ENCODE measurements at places on chromosomes 2 and 18. TPM values are rescaled to one million over a fixed set of nuclear protein-coding genes. Genes with fewer than 3 reads are reported as not detected.

DNA sequence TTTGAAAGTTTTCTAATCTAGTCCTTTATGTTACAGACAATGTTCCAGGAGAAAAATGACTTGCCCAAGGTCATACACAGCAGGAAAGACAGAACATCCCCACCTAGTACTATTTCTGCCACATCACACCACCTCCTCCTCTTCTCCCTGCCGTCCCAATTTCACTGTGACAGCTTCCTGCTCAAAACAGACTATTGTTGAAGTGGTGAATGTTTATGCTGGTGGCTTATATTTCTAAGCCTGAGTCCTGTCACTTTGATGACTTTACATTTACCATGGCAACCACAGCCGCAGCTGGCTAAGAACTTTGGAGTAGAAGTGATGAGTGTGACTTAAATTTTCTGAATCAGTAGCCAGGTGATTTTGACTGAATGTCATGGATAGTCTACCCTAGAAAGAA is 10.0 kb downstream of the GALNT5 start:
- no peak for DNase-seq

DNA sequence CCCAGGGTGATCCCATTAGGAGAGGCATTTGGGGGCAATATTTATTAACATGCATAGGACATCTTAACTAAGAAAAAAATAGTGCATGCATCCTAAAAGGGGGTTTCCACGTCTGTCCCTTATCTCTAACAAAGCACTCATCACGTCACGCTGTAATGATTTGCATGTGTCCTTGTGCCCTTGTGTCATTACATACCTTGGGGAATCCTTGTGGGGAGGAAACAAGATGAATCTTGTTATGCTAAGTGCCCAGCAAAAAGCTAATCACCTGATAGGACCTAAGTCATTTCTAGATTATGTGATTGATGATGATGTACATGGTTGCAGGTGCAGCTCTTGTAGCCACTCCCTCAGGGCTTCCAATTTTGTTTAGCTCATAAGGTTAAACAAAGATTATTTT is 250.9 kb downstream of the FBXO15 start:
- no peak for DNase-seq

DNA sequence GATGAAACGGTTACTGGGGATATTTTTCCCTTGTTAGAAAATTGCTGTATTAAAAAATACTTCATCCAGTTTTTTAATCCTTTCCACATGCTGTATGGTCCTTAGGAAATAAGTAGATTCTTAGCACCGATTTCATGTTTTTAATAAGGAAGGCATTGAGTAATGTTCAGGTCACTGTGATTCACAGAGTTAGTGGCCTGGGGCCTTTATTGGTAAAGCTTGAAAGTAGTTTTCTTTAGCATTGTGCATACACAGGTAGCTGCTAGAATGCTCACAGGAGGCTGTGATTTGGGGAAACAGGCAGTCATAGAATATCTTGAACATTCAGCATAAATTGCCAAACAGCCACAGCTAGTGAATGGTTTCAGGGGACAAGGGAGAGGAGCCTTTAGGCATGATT is 79.8 kb downstream of the XRCC5 start:
- DNase-seq: no peak

Gene LRP2
- 0.17 TPM for total RNA-seq

DNA sequence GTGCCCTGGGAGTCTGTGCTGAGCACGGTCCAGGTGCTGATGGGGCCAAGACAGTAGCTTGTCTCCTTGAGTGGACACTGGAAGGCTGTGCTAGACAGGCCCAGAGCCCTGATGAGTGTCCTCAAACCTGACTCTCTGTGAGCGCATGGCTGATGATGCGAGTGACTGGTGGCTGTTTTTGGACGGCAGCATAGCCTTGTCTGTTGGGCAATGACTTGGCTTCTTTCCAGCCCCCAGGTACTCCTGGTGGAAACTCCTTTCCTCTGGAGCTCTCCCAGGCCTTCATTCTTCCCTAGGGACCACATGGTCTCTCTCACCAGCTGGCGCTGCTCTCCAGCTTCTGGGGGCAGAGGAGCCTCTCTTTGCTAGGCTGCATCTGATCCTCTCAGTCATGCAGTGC is 207.6 kb upstream of the SMIM21 start:
- DNase-seq: no peak

DNA sequence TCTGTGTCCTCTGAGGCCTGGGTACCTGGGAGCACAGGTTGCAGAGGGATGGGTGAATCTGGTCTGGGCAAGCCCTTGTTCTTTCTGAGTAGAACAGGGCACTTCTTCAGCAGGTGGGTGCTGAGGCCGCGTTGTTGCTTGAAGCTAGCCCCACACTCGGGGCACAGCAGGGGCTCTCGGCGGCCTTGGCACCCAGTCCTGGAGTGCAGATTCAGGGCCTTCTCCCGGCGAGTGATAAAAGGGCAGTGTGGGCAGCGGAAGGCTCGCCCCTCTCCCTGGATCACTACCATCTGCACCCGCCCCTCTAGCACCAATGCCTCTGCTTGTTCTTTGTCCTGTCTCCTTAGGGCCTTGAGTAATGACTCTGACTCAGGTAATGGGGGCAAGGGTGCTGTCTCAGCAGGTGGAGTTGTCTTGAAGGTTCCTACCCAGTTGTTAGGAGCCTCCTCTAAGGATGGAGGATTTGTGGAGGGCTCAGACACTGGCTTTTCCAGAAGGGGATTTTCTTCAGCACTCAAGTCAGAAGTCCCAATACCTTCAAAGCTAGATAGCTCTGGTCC is 15.6 kb downstream of the ZNF142 start:
- no peak for DNase-seq

DNA sequence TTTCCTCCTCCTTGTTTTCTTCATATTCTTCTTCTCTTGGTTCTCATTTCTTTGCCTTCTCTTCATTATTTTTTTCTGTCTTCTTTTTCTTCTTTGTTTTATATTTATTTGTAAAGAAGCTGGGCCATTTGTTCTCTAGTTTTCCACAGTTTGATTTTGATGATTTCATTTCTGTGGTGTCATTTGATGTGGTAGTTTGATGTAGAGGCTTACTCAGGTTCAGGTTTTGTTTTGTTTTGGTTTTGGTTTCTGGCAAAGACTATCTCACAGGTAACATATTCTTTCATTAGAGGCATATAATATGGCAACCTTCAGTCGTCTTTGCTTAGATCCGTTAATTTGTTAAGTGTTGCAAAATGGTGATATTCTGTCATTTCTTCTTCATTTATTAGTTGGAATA is 75.3 kb downstream of the BABAM2 start:
- no peak for DNase-seq

Gene LRRTM1
- total RNA-seq: 2.5 TPM

Gene ID2
- total RNA-seq: 222 TPM

Gene CREB1
- total RNA-seq: 51.5 TPM

DNA sequence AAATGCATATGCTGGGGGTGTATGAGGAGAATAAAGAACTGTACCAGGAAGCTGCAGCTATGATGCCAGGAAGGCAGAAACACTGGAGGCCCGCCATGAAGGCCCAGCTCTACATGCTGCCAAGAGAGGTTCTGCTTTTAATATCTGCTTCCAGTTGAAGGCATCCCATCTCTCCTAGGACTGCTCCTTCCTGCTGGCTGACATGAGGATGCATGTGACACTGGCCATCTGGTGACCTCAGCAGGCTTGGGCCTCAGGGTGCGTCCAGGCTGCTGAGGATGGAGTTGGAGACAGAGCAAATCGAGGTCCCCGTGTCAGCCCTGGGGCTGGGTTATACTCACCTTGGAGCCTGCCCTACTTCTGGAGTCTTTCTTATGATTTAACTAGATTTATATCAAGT is 49.0 kb downstream of the PSMG2 start:
- DNase-seq: no peak

DNA sequence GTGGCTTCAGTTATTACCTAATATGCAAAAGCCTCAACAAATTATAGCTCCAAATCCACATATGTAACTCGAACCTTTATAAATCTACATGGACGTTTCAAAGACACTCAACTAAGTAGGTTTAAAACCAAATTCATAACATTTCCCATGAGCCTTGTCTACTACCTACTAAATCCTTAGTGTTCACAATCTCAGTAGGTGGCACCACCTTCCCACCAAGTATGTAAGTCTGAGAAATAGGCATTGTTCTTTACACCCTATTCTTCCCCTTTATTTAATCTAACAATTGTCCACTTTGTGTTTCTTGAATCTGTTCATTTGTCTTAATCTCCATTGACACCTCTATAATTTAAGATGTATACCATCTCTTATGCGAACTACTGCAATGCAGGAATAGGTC is 4.6 kb downstream of the PIGN start:
- no peak for DNase-seq

DNA sequence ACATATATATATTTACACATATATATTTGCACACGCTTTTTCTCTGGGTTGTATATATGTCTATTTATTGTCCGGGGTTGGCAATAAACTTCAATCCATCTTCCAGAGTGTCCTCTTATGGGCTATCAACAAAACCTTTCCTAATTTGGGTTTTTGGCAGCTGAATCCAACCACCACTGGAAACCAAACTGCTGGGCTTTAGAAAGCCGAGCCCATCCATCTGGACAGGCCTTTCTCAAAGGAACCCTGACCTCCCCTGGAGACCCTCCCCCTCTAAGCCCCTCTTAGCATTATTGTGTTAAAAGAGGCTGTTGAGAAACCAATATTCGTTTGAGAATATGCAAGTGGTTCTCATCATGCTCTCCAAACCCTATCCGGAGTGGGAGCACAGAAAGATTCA is 153.6 kb downstream of the NRP2 start:
- no peak for DNase-seq

Data from suprapubic skin (tissue), 4 donors.